ENCODE measurements at places on chromosomes 2 and 18.

DNA sequence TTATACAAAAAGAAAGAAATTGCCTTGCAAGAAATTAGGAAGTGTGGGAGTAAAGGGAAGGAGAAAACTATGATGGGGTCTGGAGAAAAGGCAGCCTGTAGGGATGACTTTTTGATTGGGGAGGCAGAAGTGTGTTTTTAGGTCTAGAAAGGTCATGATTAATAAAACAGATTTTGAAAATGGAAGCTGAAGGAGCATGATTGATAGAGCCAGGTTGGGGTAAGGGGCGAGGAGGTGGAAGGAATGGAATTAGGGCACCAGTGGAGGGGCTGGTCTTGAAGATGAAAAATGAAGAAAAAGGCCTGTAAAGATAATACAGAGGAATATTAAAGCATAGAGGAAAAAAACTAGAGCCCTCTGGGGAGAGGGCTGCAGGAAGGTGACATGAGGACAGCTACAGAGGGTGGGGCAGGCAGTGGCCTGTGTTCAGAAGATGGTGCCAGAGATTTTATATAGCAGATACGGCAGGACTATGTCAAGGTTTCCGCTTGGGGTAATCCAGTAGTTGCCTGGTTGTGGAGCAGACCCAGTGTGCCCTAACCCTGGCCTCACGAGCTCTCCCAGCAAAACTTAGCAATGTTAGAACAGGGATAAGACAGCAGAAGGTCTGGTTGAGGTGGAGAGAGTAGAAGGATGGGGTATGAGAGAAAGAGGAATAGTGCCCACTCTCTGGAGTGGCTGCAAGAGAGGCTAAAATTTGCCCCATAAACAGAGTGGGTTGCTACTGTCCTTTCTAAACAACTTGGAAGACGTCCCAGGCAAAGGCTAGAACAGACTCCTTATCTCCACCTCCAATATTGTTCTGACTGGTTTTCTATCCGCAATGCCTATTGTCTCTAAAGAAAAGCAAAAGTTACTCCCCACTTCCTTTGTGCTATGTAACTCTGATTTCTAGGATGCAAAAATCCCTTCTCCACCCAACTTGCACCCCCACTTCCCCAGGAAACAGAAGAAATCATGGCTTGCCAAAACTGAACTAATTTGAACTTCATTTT is 287.3 kb downstream of the AGPS start:
- DNase-seq: no peak

GRCh38 chr2:30770816-30771576 is 36.2 kb downstream of the CAPN13 start:
- DNase-seq: no peak

DNA sequence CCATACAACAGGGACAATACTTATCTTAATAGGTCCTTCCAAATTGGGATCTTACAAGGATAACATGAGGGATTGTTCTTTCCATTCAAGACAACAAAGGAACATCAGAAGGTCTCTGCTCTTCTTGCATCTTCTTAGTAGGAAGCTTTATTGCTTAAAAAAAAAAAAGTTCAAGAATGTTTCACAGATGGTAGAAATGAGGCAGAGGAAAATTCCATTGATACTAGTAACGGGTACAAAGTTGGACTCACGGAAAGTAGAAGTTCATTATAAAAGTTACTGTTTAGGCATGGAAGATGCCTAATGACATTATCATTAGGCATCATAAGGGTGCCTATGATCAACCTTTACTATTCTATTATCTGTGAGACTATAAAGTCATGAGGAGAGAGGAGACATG is 136.2 kb downstream of the LAMA3 start:
- no peak for DNase-seq

- DNase-seq: no peak
Observed at GRCh38 chr2:153461453-153461852, 17.1 kb downstream of the RPRM start.

- DNase-seq: peak; percentile 50
Observed at GRCh38 chr2:157784169-157784822, 91.8 kb downstream of the ACVR1 start.

DNA sequence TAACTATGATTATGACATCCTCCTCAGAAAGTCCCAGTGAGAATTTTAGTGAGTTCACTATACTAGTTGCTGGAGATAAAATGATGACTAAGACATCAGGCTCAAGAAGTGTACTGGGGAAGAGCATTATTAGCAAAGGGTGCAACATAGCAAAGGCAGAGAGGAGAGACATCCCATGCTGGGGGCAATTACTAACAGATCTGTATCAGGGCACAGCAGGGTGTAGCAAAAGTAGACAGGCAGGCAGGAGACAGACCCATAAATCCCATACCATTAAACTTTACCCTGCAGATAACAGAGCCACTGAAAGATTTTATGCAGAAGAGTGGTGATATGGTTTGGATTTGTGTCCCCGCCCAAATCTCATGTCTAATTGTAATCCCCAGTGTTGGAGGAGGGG is 161.7 kb downstream of the SP3 start:
- DNase-seq: no peak

GRCh38 chr2:110858135-110858725 is 125.9 kb downstream of the ACOXL start:
- no peak for DNase-seq

All from LNCaP clone FGC (cell line).